Fibroblast of skin of left biceps (primary cell): ENCODE measurements at places on chromosomes 5 and 9.

DNA sequence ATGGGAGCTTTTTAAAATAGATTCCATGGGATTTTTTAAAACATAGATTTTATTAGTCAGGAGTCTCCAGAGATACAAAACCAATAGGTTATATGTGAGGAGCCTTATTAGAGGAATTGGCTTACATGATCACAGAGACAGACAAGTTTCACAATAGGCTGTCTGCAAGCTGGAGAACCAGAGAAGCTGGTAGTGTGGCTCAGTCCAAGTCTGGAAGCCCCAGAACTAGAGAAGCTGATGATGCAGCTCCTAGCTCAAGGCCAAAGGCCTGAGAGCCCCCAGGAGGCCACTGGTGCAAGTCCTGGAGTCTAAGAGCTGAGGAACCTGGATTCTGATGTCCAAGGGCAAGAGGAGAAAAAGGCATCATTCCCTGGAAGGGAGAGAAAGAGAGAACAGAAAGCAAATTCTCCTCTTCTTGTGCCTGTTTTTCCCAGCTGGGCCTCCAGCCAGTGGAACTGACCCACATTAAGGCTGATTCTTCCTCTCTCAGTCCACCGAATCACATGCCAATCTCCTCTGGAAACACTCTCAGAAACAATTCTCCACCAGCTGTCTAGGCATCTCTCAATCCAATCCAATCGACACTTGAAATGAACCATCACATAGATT lies 59.3 kb downstream of the AHRR start:
- DNase-seq, result no peak

- DNase-seq, result no peak
Measured at GRCh38 chr9:133602277-133602676, 6.9 kb downstream of the FAM163B start.

DNA sequence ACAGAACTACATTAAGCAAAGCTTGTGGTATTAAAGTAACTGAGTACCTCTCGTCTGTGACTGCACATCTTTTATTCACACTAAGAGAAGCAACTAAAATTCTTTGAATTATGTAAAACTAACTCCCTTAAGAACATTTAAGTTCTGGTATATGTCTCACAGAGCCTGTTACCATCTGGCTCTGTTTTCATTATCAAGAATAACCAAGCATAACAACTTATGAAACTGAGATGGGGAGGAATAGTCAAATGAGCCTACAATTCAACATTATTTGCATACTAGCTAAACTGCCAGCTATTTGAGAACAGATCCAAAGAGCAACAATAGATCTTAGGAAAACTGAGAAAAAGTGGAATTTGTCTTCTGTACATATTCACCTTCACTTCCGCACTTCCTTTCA lies 25.3 kb upstream of the ISOC1 start:
- no peak for DNase-seq

DNA sequence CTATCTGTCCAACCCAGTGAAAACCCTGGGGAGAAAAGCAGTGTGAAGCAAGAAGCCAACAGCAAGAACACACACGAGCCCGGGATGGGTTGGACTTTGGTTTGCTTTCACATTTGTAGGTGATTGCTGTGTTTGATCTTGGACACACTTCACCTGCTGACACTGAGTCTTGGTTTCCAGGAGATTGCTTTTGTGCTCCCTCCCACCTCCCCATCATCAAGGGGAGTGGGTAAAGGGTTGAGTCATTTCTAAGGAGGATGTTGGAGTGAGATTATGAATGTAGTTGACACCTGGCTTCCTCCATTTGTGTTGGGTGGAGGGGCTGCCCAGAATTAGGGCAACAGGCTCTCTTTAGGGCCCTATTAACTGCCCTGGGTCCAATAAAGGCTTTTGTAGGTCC lies 37.5 kb downstream of the ANKDD1B start:
- DNase-seq, result no peak

GRCh38 chr9:35813434-35814105 lies 1.3 kb downstream of the HINT2 start:
- DNase-seq, result no peak
